ENCODE measurements at places on chromosomes 4 and X. TPM values are rescaled to one million over a fixed set of nuclear protein-coding genes. Genes with fewer than 3 reads are reported as not detected.

The RAB33A gene
- total RNA-seq = 18.5 TPM

The CSN1S1 gene
- total RNA-seq = not detected

- H3K4me1 ChIP-seq = peaks cover 42% of the 10 kb centered on the region
- DNase-seq = peak; percentile 18
- peak overlapping the region; percentile 94 for H3K27ac ChIP-seq
- peak overlapping the region; percentile 62 for H3K4me3 ChIP-seq
- no peaks in the 10 kb centered on the region for H3K27me3 ChIP-seq
Measured at GRCh38 chr4:6275898-6276806, 6.5 kb downstream of the WFS1 start.

DNA sequence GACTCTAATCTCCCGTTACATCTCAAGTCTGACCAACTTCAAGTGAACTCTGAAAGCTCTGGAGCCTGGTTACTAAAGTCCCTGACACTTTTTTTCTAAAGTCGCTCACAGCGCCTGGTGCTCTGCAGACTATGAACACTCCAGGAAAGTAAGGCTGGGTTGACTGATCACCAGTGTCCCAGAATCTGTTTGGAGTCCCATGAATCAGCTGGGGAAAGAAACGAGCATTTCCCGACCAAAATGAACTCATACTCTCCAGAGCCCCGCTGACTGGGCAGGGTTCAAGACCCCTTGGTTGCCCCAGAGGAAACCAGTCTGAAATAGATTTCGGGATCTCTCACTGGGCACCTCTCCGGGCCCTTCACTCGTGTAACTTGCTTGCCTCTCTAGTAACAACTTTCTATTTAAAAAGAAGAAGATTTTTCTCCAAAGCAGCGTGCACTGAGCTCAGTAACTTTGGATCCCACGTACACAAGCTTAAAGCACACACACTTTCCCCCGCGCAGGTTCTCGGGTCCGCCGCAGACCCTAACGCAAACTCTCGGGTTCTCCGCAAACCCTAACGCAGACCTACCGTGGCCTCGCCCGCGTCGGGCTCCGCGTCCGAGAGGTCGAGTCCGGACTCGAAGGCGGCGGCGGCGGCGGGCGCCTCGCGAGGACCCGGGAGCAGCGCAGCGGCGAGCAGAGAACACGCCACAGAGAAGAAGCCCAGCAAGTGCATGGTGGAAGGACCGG lies 964 bp downstream of the VEGFC start:
- DNase-seq = peak; percentile 33
- no peaks in the 10 kb centered on the region for H3K36me3 ChIP-seq
- peak overlapping the region; percentile 87 for H3K4me3 ChIP-seq
- no peak overlapping the region for H3K27ac ChIP-seq
- peaks cover 16% of the 10 kb centered on the region for H3K4me1 ChIP-seq

GRCh38 chr4:10959586-10959985 lies 275.0 kb upstream of the CLNK start:
- no peaks in the 10 kb centered on the region for H3K36me3 ChIP-seq
- DNase-seq = no peak
- H3K4me1 ChIP-seq = peaks cover 46% of the 10 kb centered on the region
- no peak overlapping the region for H3K27ac ChIP-seq

DNA sequence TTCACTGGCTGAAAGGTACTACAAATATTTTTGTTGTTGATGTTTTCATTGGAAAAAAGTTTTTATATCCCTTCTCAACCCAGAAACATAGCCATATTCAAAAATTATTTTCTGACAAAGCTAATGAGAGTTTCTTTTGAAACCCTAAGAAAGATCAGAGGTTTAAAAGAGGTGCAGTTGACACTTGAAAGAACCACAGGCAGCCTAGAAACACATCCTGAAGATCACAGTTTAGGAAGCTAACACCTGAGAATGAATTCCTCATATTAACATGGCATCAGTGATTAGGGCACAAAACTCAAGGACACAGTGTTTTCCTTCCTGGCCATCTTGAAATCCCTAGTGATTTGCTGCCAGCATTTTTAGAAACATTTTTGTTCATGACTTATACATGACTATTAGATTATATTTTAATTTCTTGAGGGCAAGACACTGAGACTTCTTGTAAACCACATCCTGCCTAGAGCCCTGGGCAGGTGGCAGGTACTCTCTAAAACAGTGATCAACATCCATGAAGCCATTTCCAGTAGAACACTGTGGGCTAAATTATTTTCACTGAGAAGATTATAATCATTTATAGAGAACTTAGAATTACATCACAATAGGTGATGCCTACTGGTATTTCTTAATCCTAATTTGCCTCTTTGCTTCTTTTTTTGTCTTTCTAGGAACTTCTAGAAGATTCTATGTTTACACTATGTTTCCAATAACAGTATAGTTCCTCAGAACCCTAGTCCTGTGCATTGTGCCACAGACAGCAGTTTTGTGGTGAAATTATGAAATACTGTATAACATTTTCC lies 80.0 kb downstream of the ARSJ start:
- H3K27ac ChIP-seq = no peak overlapping the region
- no peak overlapping the region for H3K4me3 ChIP-seq
- H3K4me1 ChIP-seq = no peaks in the 10 kb centered on the region
- no peaks in the 10 kb centered on the region for H3K36me3 ChIP-seq
- H3K27me3 ChIP-seq = no peaks in the 10 kb centered on the region

GRCh38 chr4:77920371-77920770 lies 57.7 kb downstream of the MRPL1 start:
- no peaks in the 10 kb centered on the region for H3K27me3 ChIP-seq
- no peak for DNase-seq
- H3K27ac ChIP-seq = no peak overlapping the region
- peaks cover 22% of the 10 kb centered on the region for H3K36me3 ChIP-seq
- no peaks in the 10 kb centered on the region for H3K4me1 ChIP-seq
